ENCODE measurements at places on chromosomes 13 and 19.

- DNase-seq, result no peak
Observed at GRCh38 chr19:604355-604754, 14.7 kb downstream of the HCN2 start.

- DNase-seq, result no peak
Observed at GRCh38 chr13:67238277-67238859, 8.2 kb upstream of the PCDH9 start.

DNA sequence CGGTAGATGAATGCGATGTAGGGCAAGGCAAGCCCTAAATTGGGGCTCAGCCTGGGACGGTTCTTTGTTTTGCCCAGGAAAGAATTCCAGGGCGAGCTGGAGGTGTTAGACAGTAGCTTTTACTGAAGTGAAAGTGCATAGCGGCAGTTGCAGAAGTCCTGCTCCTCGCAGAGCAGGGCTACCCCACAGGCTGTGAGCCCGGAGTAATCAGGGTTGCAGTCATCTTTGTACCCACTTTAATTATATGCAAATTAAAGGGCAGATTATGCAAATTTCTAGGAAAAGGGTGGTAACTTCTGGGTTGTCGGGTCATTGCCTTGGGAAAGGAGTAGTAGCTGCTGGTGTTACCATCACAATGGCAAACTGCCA lies 30.5 kb downstream of the VAV1 start:
- DNase-seq, result no peak

- no peak for DNase-seq
Observed at GRCh38 chr19:44738603-44739558, 9.6 kb upstream of the BCL3 start.

- no peak for DNase-seq
Observed at GRCh38 chr13:39266426-39266825, 228.2 kb downstream of the NHLRC3 start.

DNA sequence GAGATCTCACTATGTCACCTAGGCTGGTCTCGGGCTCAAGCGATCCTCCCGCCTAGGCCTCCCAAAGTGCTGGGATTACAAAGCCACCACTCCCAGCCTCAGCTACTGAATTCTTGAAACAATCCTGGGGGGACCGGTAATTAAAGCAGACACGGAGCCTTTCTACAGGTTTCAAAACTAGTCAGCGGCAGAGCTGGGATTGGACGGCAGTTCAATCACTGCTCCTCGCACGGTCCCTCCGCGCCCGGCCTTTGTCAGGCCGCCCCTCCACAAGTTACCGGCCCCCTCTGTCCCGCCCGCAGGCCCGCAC lies 229 bp downstream of the BORCS8 start:
- no peak for DNase-seq

- DNase-seq, result no peak
Observed at GRCh38 chr13:112246731-112247470, 129.3 kb upstream of the SPACA7 start.

DNA sequence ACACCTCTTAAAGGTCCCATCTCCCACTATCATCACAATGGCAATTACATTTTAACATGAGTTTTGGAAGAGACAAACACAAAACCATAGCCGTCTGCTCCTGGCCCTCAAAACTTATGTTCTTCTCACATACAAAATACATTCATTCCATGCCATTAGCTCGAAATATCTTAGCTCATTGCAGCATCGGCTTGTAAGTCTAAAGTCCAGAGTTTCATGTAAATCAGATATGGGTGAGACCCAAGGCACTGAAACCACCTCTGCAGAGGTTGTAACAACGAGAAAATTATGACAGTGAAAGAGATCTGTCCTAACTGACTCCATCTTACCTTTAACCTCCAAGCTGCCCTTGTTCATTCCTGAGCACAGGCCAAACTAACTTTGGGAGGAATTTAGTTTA lies 635.0 kb upstream of the SPRY2 start:
- no peak for DNase-seq

GRCh38 chr19:46368116-46368515 lies 21.2 kb downstream of the PPP5C start:
- DNase-seq, result no peak

GRCh38 chr19:6048793-6049405 lies 61.4 kb downstream of the RFX2 start:
- DNase-seq, result no peak

GRCh38 chr19:5665781-5666513 lies 14.4 kb downstream of the MICOS13 start:
- DNase-seq, result no peak

GRCh38 chr19:35796645-35797542 lies 15.8 kb downstream of the PRODH2 start:
- no peak for DNase-seq

- no peak for DNase-seq
Observed at GRCh38 chr19:16611121-16611520, 16.9 kb downstream of the MED26 start.

GRCh38 chr19:48239120-48239519 lies 16.6 kb downstream of the CARD8 start:
- DNase-seq, result no peak

DNA sequence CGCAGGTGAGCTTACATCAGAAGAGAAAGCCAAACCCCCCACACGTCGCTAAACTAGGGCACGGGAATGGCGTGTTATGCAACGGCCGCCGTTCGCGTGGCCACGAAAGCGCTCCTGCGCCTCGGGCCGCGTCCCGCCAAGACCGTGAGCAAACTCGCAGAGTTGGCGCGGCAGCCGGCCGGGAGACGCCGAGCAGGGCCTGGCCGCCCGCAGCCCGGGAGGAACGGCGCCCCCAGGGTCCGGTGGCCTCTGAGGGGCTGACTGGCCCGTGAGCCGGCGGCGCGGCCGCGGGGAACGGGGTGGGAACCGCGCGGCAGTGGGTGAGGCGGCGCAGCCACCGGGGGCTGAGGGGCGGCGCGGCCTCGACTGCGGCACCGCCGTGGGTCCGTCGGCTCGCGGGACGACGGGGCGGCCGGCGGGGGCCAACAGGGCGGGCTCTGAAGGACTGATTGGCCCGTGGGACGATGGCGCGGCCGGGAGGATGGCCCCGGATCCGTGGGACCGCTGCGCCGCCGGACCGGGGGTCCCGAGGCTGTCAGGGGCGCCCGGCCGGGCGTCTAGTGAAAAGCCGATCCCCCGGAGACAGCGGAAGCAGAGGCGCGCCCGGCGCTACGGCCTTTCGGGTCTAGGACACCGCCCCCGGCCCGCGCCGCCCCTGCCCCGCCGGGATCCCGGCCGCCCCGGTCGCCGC lies 903 bp downstream of the LATS2 start:
- no peak for DNase-seq

DNA sequence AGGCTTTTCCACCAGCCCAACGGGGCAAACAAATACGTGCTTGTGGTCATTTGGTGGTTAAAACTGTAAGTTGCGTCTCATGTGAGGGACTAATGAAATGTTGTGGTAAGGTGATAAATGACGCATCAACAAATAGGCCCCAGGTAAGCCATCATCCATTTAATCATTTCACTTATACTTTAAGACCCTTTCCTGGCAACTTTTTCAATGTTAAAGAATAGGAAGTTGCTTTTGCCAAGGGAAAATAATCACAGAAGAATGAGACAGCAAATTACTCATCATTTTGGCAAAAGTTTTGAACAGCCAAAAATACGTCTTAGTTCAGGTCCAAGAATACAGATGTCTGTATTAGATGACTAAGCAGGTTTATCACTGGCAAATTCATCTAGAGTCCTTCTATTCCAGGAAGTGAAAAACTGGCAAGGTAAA lies 660.4 kb downstream of the SLITRK1 start:
- DNase-seq, result no peak

DNA sequence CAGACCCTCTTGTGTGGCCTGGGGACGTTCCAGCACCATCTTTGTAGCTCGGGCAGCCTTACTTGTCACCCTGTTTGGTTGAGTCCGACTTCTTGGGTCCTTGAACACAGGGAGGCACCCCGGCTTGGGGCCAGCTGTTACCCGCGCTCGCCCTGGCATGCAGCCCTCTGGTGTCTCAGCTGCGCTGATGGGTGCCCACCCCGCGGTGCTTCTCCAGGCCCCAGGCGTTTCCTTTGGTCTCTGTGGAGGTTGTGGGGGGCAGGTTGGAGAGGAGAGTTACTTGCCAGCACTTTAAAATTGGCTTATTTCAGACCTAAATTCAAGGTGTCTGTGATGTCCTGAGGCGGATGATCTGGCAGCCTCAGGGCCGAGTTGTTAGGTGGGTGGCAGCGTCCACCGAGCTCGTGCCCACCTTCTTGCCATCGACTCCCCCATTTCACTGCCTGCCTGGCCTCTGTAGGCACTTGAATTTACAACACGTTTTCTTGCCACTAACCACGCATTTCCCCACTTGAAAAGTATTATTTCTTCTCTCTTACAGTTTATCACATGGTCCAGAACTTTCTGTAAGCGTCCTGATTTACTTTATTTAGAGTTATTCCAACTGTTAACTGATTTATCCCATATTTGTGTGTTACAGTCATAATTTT lies 16.9 kb downstream of the UBAC2 start:
- no peak for DNase-seq

DNA sequence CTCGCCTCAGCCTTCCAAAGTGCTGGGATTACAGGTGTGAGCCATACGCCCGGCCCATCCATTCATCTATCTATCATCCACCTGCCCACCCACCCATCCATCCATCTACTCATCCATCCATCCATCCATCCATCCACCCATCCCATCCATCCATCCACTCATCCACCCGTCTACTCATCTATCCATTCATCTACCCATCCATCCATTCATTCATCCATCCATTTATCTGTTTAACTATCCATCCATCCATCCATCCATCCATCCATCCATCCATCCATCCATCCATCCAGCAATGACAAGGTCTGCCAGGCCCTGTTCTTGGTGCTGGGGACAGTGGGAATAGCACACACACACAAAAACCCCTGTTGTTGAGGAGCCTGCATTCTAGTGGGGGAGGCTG lies 4.5 kb downstream of the VAV1 start:
- no peak for DNase-seq

- no peak for DNase-seq
Observed at GRCh38 chr19:5479958-5480357, 24.7 kb downstream of the ZNRF4 start.

DNA sequence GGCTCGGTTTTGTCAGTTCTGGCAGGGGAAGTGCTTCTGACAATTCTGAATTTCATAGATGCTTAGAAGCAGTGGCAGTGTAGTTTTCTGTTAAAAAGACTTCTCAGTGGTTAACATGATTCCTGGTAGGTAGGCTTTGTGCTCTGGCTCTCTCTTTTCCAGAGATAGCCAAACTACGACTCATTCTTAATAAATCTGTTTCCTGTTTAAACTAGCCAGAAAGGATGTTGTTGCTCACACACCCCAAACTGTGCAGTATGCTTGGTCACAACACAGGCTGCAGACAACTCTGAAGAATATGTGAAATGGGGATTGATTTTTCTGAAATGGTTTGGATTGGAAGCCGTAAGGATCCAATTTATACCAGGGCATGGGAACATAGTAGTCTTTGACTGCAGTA lies 711.5 kb downstream of the PCDH17 start:
- DNase-seq, result no peak

DNA sequence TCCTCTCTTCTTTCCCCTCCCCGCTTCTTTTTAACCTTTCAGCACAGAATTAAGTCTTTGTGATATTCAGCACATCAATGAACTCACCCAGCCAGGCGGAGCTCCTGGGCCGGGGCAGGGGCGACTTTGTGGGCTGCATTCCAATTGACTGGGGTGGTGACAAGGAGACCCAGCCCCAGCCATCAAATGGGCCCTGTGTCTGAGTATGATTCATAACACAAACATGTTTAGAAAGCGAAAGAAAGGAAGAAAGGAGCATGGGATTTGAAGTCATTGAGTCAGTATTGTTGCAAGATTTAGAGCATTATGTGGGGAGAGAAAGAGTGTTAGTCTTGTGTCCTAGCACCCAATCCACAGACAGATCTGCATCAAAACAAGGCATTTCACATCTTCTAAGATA lies 185.3 kb downstream of the LHFPL6 start:
- DNase-seq, result no peak
